ENCODE measurements at places on chromosomes 12 and 14.

DNA sequence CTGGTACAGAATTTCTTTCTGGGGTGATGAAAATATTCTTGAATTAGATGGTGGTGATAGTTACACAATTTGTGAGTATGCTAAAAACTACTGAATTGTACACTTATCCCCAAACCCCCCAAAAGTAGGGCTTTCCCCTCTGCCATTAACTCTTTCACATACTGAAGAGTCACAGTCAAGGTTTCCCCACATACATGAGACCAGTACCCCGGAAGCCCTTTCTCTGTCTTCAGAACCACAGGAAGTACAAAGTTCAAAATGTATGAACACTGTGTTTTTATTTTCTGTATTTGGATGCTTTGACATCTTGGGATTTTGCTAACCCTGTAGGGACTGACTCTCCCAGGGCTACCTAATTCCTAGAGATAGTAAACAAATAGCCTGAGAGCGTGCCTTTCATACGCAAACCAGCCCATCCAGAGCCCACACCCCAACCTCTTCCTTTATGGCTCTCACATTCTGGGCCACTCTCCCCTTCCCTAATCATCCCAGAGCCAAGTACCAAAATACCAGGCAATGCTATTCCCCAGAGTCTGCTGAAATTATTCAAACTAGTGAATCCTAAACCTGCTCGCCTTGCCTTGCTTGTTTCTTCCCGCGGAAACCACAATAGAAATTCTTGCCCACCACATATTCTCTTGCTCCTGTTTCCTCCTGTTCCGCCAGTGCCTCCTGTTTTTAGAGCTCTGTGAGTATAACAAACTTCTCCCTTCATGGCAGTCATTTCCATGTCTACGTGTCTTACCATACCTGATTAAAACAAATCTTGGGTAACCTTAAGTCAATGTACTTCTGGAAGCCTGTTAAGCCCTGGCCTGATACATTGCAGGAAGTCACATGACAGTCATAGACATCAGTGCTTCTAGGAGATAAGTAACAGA is 524.8 kb downstream of the FUT8 start:
- DNase-seq = no peak

- DNase-seq = no peak
Measured at GRCh38 chr12:63916561-63917476, 72.3 kb downstream of the SRGAP1 start.

- DNase-seq = no peak
Measured at GRCh38 chr14:71452987-71453386, 479.2 kb upstream of the RGS6 start.

- DNase-seq = no peak
Measured at GRCh38 chr12:57965766-57966165, 24.4 kb downstream of the ATP23 start.

DNA sequence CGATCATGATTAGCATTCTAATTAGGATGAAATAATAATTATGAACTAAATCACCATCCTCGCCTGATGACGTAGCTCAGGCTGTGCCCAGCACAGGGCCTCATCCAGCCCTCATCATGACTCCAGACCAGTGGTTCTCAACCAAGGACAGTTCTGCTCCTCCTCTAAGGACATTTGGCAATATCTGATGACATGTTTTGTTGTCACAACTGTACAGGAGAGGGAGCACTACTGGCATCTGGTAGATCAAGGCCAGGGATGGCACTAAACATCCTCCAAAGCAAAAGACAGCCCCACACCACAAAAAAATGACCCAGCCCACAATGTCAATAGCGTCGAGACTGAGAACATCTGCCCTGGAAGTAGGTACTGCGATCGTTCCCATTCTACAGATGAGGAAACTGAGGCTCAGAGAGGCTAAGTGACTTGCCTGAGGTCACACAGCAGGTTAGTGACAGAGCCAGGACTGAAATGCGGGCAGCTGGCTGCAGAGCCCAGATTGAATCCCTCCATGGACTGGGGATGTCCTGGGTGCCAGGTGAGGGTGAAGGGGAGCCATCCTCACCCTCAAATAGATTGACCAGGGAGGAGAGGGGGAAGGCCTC is 15.5 kb downstream of the TRPV4 start:
- no peak for DNase-seq

Data from activated T-helper 1 cell treated with Interleukin-2 at 50 U/mL for 16 hours (primary cell).